ENCODE measurements at places on chromosomes 5 and 9.

DNA sequence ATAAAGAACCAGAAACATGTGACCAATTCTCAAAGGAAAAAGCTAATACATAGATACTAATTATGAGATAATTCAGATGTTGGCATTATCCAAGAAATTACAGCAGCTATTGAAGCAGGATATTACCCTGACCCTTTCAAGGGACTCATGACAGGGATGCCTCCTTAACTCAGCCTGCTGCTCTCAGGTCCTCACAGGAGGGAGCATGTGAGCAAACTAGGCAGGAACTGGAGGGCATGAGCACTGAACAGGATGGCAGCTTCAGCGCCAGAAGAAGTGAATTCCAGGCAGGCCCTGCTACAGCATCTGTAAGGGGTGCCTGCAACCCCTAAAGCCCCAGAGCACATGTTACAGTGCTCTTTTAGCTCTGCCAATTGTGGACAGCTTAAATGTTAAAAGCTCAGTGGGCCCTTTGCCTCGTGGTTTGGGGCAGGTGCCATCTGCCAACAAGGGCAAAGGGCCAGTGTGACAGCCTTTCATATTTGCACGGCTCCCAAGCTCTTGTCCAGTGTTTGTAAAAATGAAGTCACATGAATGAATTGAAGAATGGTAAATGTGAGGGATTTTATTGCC, 464.7 kb upstream of the COX7C start:
- DNase-seq, result peak; percentile 2

- DNase-seq, result no peak
Observed at GRCh38 chr9:127792417-127793031, 6.7 kb downstream of the CDK9 start.

DNA sequence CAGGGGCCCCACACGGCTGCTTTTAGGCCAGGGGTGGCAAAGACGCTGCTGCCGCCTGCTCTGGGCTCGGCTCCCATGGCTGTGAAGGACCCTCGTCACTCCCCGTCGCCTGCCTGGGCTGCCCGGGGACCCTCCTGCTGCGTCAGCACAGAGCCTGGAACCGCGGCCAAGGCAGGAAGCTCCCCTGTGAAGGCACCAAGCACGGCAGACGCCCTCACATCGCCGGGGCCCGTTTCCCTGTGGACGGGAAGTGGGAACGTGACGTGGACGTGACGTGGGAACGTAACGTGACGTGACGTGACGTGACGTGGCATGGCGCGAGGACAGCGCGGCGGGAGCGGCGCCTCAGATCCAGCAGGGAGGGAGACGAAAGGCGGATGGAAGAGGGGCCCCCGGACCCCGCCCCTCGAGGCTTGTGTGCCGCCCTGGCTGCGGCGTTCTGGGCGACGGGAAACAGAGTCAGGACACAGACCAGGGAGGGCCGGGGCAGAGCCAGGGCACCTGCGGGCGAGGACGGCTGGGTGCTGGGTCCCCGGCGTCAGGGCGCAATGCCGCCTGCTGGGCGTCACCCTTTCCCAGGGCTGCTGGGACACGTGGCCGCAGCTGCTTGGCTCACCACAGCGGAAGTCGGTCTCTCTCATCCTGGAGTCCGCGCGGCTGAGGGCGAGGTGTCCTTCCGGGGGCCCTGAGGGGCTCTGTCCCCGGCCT, 53.1 kb downstream of the MRPL36 start:
- DNase-seq, result no peak

GRCh38 chr9:90943341-90943740, 141.7 kb downstream of the SYK start:
- DNase-seq, result no peak

DNA sequence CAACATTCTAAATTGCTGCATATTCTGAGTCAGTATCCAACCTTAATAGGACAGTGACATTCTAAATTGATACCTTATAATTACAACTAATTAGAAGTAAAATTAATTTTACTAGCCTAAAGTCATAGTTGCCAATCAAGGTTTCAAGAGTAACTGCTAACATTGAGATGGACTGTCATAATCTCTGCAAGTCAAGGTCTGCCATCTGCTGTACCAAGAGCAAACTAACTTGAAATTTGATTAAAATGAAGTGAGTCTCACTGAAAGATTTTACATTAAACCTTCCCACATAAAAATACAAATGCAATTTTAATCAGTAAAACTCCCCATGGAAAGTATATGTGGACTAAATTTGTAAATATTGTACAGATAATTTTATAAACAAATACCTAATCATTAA, 235.3 kb downstream of the PRDM9 start:
- DNase-seq, result no peak

GRCh38 chr5:109655841-109656240, 33.9 kb upstream of the MAN2A1 start:
- DNase-seq, result no peak

- DNase-seq, result no peak
Observed at GRCh38 chr9:106383072-106383471, 479.9 kb upstream of the ZNF462 start.

GRCh38 chr5:120614531-120615180, 150.6 kb downstream of the PRR16 start:
- DNase-seq, result no peak

DNA sequence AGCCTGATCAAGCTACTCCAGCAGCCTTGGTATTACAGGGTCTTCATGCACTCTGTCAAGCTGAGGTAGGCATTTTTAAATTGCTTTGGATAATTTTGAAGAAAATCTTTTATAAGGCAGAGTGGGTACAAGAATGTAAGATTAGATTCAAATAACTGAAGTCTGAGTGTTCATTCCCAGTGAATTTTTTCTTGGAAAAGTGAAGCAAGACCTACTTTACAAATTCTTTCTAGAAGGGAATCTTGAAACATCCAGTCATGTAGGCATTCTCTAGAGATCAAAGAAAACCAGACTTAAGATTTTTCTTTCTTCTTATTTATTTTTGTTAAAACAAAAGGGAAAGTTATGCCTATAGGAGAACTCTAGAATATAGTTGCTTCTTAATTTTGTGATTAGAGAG, 139.0 kb downstream of the FOCAD start:
- DNase-seq, result no peak

DNA sequence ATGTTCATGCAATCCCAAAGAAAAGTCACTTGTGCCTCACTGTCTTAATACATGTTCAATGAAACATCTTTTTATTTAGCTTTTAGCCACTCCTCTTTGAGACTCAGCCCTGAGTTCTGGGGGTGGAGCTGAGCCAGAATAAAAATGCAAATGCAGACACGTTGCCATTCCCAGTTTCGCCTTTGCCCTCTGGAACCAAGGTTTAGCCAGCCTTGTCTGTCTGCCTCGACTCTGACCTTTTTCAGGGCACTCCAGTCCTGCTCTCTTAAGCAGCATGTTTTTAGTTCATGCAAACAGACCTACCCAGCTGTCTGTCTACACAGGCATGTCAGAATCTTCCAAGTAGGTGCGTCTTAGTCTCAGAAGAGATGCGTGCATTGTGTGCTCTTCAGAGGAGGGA, 82.2 kb upstream of the RANBP3L start:
- DNase-seq, result no peak

GRCh38 chr9:100027543-100027942, 71.3 kb downstream of the ERP44 start:
- DNase-seq, result no peak

GRCh38 chr5:74552101-74552500, 88.4 kb downstream of the ENC1 start:
- no peak for DNase-seq

DNA sequence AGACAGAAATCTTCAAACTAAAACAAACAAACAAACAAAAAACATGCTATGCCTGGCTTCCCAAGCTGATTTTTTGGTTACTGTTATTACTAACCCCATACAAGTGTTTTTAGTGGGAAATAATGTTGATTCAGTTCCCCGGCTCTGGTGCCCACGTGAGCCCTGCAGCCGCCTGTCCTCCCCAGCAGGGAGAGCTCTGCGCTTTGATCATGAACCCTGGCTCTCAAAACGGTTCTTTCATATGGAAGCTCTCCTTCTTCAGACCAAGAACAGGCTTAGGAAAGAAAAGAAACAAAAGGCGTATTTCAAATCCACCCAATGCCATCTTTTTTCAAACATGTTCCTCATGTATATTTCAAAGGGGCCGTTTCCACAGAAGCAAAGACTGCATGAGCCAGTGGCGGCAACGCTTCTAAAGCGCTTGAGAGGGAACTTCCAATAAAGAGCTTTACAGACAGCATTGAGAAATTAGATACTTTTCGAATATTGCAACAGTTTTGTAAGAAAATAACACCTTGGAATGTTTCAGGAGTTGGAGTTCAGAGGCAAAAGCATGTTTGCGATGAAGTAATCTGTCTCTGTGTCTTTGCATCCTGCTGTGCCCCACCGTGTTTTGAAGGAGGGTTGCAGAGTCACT, 74.8 kb downstream of the ICE1 start:
- peak; percentile 69 for DNase-seq

- no peak for DNase-seq
Observed at GRCh38 chr9:75175395-75175794, 87.1 kb downstream of the OSTF1 start.

DNA sequence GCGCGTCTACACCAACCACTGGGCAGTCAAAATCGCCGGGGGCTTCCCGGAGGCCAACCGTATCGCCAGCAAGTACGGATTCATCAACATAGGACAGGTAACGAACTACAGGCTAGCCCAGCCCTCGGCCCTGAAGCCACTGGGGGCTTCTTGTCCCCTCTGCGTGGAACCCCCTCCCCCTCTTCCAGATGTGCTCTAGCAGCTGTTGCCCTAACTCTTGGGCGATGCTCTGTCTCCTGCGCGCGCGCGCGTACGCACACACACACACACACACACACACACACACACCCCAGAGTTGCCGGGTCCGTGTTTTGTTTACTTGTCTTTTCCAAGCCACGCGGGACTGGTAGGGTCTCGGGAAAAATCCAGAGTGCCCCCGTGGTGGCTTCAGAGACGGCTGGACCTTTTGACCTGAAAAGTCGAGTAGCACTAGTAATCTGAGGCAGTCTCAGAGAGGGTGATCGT, 836 bp downstream of the PCSK5 start:
- no peak for DNase-seq

- no peak for DNase-seq
Observed at GRCh38 chr5:134447815-134448520, 36.3 kb upstream of the CDKN2AIPNL start.

Measured in NCI-H2029 (cell line).